ENCODE measurements at places on chromosomes 1 and 21. TPM values are rescaled to one million over a fixed set of nuclear protein-coding genes. Genes with fewer than 3 reads are reported as not detected.

S100A1 gene
- not detected for polyA plus RNA-seq

GRCh38 chr1:15949453-15950245 lies 26.3 kb downstream of the ZBTB17 start:
- DNase-seq: peak; percentile 99

GRCh38 chr1:111542187-111542586 lies 38.8 kb upstream of the ADORA3 start:
- no peak for DNase-seq

DNA sequence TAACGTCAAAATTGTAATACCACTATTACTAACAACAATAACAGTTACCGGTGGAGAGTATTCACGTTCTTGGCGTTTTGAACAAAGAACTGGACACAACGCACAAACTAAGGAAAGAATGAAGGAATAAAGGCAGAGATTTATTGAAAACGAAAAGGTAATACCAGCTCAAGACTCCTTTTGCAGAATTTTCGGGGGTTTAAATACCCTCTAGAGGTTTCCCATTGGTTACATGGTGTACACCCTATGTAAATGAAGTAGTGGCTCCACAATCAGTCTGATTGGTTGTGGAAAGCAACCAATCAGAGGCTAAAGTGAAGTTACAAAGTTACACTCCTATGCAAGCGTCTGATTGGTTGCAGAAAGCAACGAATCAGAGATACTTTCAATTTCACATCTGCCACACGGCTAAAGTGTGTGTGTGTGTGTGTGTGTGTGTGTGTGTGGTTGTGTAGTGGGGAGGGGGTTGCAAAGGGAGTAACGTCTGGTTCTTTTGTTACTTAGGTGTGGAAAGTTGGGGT lies 1.1 kb upstream of the GTF2B start:
- peak; percentile 60 for DNase-seq
